Upper lobe of right lung (tissue), 1 donor: ENCODE measurements at places on chromosomes 2 and 18. TPM values are rescaled to one million over a fixed set of nuclear protein-coding genes. Genes with fewer than 3 reads are reported as not detected.

The IL18RAP gene
- 4.9 TPM for total RNA-seq

DNA sequence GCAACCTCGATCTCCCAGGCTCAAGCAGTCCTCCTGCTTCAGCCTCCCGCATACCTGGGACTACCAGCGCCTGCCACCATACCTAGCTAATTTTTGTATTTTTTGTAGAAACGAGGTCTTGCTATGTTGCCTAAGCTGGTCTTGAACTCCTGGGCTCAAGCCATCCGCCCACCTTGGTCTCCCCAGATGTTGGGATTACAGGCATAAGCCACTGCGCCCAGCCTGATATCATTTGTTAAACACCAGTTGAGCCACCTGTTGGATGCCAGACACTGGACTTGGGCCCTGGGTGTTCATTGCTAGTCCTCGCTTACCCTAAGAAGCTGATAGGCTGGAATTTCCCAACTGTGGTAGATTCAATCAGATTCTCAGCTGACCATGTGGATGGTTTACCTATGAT is 79.8 kb downstream of the ITGB1BP1 start:
- DNase-seq, result no peak

DNA sequence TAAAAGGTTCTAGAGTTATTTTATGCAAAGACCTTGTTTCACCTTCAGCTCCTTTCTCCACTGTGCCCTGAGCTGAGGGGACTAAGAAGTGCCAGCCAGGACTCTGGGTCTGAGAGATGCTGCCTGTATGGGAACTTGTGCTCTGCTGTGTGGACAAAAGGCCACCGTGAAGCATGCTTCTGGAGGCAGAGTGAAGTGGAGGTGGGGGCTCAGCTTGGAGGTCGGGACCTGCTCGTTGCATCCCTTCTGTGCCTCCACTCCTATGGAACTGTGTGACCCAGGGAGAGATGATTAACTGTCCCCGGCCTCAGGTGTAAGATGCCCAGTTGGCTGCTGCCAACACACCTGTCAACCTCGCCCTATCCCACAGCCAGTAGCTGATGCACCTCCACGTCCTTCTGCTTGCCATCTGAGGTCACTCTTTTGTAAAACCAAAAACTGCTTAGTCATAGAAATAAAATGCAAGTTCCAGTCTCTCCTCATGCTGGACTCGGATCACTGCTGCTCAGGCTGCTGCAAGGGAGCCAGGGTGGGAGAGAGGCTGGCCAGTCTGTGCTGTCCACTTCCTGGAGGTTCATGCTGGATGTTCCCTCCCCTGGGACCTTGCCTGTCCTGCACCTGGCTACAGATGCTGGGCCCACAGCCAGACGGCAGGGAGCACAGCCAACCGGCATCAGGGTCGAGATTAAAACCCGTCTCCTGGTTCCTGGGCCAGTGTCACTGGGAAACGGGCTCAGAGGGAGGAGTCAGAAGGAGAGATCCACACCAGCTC is 113.2 kb downstream of the ACKR3 start:
- no peak for DNase-seq

The RAB6C gene
- not detected for total RNA-seq

- no peak for DNase-seq
Observed at GRCh38 chr18:77911971-77912605, 662.4 kb downstream of the GALR1 start.

GRCh38 chr2:240499309-240500301 is 58.2 kb downstream of the ANKMY1 start:
- peak; percentile 51 for DNase-seq

- no peak for DNase-seq
Observed at GRCh38 chr2:43332653-43333052, 106.2 kb upstream of the ZFP36L2 start.

GRCh38 chr18:8844721-8845148 is 139.4 kb downstream of the MTCL1 start:
- no peak for DNase-seq
